ENCODE measurements at places on chromosomes 16 and 17.

DNA sequence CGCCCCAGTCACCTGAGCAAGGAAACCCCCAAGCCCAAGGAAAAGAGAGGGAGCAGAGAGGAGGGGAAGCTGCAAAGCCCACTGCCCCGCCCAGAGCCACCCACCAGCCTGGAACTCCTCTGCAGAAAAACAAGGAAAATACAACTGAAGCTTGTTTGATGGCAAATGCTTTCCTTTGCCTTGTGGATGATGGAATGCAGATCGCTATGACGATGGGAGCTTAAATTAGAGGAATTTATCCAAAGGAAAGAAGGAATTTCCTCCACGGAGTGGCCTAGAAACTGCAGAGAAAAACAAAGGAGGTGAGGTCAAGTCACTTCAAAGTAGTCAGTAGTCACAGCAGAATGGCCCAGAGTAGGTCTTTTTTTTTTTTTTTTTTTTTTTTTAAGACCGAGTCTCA lies 31.5 kb upstream of the ASGR2 start:
- DNase-seq: no peak

GRCh38 chr16:89785523-89786155 lies 30.8 kb downstream of the FANCA start:
- DNase-seq: no peak

GRCh38 chr17:17609121-17609520 lies 17.6 kb upstream of the PEMT start:
- no peak for DNase-seq

DNA sequence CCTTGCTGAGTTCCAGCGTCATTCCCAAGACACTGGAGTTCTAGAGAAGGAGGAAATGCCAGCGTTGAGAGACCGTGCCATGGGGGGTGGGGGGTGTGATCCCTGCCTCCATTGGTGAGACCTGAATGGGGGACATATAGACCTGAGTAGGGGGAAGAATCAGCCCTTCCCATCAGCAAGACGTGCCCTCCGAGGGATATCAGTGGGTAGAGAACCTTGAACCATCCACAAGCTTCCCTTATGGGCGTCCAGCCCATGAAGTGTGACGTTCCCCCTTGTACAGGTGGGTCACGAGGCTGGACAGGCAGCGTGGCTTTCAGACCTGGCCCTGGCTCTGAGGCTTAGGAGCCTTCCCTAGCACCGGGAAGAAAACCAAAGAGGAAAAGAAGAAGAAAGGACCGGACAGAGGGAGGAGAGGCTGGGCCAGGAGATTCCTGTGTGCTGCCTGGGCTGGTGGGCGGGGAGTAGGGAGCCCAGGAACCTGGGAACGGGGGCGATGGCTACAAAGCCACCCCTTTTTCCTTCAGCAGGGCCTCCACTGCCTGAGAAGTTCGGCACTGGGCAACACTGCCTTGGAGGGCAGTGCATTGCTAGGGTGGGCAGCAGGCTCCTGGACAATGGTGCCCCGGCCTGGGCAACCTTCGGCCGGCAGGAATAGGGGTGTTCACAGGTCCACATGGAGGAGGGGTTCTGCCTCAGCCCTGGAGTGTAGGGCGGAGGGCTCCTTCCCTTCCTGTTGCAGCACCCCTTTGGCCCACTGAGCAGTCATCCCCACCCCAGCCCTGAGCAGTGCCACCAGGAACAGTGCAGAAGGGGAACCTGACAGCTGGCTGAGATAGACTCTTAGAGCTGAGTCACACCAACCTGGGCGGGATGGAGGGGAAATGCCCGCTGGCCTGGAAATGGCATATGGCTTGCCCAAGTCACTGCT lies 7.2 kb downstream of the RAB11FIP4 start:
- DNase-seq: no peak

DNA sequence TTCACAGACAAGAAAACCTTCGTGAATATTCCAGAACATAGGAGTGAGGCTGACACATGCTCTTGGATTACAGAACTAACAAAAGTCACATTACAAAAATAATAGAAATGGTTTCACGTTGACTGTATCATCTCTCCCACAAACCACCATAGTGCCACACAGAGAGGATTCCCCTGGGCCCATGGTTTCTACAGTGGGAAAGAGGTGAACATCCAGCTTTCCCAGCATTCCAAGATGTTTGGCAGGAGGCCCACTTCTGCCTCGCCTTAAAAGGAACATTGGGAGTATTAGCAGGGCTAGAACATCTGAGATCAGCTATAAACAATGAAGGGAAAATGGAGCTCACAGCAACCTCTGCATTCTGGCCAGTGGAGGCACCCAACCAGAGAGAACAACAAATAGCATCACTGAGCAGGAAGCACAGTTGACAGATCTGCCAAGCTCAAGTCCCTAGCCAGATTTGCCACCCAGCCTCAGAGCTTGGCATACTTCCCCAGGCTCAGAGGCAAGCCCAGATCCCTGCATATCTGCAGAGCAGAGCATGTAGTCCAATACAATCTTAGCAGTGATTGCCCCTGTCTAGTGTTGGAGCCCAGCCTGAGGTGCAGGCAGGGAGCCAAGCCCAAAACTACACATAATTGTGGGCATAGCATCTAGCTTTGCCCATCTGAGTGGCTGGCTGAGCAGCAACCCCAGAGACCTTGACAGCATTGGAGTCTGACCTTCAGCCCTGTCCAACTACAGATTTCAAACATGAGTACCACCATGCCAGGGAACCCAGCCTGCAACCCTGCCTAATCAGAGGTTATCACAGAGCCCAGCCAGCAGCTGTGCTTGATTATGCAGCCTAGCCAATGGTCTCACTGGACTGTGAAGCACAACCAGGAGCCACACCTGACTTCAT lies 260.4 kb downstream of the CEP112 start:
- no peak for DNase-seq

- no peak for DNase-seq
Measured at GRCh38 chr16:12303653-12304052, 327.1 kb downstream of the SNX29 start.

- no peak for DNase-seq
Measured at GRCh38 chr16:75501359-75501758, 6.1 kb upstream of the CHST6 start.

GRCh38 chr16:30028438-30029076 lies 2.5 kb downstream of the TLCD3B start:
- no peak for DNase-seq

- no peak for DNase-seq
Measured at GRCh38 chr17:48506246-48506645, 24.6 kb downstream of the HOXB1 start.

GRCh38 chr16:48284772-48285409 lies 37.6 kb upstream of the ABCC11 start:
- no peak for DNase-seq

DNA sequence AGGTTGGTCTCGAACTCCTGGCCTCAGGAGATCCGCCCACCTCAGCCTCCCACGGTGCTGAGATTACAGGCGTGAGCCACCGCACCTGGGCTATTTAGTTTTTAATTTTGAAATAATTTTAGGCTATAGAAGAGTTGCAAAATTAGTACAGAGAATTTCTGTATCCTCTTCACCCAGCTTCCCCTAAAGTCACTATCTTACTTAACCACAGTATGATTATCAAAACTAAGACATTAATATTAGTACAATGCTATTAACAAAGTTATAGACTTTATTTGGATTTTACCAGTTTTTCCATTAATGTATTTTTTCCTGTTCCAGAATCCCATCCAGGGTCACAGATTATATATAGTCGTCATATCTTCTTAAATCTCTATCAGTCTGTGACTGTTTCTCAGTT lies 62.6 kb downstream of the CLEC19A start:
- no peak for DNase-seq

- no peak for DNase-seq
Measured at GRCh38 chr16:75810342-75810741, 84.1 kb upstream of the CPHXL start.

DNA sequence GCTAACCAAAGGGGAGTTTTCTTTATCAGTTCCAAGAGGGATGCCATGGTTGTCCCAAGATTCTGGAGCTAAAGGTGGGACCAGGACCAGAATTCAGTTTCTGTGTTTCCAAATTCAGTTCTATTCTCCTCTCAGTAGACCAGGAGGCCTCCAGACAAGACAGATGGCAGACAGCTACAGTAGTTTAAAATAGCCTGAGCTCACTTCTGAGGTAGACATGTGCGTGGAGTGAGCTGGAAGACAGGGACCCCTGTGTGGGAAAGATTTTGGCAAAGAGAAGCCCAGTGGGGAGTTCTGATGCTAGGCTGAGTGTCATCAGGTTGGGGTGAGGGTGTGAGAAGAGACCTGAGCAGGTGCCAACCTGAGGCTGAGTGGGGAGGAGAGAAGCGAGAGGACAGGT lies 95.4 kb downstream of the PRKCB start:
- DNase-seq: no peak

GRCh38 chr17:64060331-64060730 lies 39.9 kb upstream of the ICAM2 start:
- no peak for DNase-seq

DNA sequence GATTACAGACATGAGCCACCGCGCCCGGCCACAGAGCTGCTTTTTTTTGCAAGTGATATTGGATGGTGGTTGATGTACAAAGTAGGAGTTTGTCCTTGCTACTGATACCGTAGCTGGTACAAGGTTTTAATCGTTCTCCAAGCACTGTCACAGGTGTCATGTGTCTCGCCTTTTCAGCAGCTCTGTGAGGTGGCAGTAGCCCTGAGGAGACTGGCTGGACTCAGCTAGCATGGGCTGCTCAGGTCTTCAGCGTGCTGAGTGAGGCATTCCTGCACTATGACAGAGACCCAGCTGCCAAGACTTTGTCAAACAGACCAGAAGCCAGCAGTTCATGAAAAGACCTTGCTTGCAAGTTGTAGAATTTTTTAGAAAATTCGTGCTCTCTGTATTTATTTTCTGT lies 7.2 kb downstream of the WWOX start:
- DNase-seq: no peak

GRCh38 chr17:77499699-77500435 lies 359.1 kb downstream of the SEC14L1 start:
- no peak for DNase-seq

DNA sequence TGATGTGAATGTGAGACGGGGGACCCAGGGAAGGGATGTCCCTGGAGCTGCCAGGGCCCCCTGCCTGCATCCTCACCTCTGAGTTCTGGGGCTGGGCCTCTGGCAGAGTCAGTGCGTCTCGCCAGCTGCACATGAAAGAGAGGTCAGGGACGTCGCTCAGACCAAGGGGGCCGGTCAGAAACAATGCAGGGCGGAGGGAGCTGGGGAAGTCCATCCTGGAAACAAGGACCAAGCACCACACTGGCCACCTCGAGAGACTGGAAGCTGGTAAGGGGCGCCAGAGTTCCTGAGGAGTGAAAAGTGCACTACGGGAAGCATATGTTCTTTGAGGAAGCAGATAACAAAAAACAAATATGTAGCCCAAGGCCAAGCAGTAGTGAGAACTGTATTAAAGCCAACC lies 2.1 kb downstream of the TAF1C start:
- no peak for DNase-seq

DNA sequence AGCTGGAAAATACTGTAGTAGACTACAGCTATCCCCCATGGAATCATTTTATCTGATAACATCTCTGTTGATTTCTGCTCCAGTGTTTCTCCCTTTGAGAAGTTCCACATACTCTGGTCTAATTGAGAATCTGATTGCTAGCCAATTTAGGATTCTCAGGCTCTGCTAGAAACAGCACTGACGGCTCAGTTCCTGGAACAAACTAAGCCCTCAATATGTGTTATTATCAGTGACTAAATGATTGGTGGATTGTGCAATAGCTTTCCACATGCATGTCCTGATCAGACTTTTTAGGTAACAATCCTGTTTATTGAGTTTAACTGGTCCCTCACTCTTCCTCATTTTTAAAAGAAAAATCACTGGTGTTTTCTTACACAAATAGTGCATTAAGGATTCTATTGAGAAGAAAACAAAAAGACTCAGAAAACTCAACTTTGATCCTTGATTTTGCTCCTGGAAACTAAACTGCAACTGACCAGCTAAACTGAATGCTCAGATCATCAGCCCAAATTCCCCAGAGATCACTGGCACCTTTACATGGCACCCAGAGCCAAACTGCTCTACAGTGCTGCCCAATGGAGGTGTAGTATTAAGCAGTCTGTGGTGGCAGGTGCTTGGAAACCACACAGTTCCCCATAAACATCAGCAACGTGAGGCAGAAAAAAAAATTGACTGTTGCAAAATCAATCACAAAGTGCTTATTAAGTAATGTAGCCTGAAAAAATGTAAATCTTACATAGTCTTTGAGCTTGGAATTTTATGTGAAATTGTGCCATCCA lies 423.7 kb downstream of the TOX3 start:
- DNase-seq: no peak

Measured in stimulated activated CD4-positive, alpha-beta T cell treated with anti-CD3 and anti-CD28 coated beads, Interleukin-1b, Interleukin-23, amount 100 ng/mL, for 24 hours (primary cell).